ENCODE measurements at places on chromosomes 1 and 21.
A peak's percentile ranks its signal among the peaks of the same experiment; 100 is the strongest.

GRCh38 chr1:95169548-95169947 lies 52.4 kb downstream of the TLCD4 start:
- DNase-seq, result peak; percentile 86

DNA sequence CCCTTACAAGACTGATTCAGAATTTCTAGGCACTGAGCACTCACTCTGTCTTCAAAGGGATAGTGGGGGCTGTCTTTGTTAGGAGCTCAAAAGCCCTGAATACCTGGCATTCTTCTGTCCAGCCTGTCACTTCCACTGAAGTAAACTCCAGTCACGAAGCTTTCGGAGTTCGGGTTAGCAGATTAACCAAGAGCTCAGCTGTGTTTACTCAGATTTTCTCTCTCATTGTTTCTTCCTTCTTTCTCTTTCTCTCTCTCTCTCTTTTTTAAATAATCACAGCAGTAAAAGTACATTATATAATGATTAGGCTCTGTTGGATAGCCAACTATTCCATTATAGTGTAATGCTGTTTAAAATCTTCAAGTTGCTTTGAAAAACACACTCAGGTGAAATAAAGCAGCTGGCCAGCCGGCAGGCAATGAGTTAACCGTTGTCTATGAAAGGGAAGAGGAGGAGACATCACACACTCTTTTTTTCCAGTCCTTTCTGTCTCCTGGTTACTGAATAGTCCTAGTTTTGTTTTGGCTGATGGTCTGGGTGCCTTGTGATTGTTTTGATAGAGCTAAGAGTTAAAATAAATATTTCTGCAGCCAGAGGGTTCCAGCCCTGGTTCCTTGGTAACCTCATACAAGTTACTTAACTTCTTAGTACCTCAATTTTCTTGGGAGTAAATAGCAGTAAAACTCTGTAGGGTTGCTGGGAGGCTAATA lies 89.8 kb downstream of the ADSS2 start:
- no peak for DNase-seq

DNA sequence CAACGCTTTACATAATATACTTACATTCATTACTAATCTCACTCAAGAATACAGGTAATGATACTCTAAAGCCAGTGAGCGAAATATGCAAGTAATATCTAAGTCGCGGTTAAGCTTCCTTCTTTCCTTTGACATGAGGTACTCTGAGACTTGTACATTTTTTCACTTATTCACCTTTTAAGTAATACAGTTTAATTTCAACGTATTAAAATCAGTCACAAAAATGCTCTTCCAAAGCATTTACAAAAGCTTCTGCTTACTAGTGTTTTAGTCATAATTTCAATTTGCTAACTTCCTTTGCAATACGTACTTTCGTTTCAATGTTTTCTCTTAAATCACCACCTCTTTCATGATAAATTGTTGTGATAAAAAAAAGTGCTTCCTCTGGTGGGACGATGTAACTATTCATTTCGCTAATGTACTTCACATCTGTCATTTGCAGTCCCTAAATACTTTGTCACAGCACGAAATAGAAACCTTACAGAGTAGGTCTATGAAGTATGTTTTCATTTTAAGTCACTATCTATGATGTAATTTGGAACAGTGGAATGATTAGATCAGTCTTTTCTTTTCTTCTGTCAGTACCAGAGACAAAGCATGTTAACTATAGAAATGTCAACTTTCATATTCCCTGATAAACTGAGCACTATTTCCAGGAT lies 34.0 kb upstream of the ADGRL4 start:
- DNase-seq, result peak; percentile 31

DNA sequence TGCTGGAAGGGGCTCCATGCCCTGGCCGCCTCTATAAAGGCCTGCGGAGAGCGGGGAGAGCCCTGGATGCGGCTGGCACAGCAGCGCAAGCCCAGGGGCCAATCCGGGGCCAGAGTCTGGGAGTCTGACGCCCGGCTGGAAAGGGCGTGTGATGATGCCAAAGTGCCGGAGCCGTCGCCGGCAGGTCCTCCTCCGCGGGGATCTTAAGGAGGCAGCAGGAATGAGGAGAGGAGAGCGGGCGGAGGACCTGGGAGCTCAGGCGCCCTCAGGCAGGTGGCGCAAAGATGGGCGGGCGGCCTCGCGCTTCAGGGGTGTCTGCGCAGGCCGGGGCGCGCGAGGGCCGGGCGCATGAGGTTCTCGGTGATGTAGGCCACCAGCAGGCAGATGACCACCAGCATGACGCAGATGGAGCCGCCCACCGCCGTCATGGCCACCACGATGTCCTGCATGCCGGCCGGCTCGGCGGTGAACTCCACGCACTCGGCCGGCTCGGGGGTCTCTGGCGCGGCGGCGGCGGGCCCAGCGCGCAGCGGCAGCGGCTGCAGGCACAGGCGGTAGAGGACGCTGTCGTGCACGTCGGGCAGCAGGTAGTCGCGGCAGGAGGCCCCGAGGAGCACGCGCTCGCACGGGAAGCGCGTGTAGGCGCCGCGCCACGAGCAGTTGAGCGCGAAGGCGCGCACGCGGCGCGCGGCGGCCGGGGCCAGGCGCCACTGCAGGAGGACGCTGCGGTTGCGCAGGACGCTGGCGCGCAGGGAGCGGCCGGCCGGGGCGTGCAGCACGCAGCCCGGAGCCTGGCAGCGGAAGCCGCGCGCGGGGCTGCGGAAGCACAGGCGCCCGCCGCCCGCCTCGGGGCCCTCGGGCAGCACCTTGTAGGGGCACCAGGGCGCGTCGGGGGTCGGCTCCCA lies 653 bp downstream of the FNDC10 start:
- no peak for DNase-seq

DNA sequence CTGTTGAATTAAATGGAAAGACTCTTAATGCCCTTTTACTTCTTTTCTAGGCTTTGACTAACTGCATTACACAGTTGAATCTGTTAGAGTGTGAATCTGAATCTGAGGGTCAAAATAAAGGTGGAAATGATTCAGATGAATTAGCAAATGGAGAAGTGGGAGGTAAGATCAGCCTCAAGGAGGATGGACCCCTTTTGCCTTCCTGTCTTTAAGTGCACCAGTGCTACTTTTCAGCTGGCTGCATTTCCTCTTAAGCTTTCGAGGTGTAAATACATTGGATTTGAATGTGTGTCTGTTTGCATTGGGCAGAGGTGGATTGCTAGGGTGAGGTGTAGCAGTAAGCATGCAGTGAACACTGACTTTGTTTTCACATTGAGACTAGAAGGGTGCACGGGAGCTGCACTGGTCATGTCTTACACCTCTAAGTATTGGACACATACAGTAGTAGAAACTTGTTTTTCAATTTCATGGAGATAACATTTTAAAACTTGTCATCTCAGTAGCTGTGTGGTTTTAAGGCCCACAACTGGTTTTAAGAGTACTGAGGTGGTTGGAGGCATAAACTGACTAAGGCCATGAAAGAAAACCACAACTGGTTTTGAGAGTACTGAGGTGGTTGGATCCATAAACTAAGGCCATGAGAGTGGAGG lies 35.4 kb downstream of the MIA3 start:
- DNase-seq, result no peak

DNA sequence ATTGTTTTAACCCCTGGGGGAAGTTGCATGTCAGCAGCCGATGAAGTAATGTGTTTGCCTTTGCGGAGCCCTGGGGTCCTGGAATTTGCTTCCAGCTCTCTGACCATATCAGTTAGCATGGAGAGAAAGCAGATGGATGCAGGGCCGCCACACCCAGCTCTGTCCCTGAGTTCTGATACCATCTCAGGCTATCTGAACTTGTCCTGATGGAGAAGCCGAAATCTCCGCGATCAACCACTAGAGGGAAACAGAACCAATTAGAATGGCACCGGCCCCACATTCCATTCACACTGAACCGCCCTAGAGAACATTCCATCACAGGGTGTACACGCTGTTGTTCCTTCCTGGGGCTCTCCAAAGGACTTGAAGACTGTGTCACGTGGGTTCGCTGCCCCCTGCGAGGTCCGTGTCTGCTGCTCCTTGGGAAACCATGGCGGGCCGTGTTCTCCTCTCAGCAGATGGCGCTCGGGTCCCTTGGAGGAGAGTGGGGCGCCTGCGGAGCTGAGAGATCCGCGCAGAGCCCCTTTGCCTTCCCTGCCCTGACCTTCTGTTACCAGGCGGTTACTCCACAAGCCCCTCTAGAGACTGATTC lies 75.4 kb downstream of the ABCA4 start:
- DNase-seq, result peak; percentile 88

GRCh38 chr1:92707292-92707691 lies 77.6 kb downstream of the EVI5 start:
- peak; percentile 72 for DNase-seq

DNA sequence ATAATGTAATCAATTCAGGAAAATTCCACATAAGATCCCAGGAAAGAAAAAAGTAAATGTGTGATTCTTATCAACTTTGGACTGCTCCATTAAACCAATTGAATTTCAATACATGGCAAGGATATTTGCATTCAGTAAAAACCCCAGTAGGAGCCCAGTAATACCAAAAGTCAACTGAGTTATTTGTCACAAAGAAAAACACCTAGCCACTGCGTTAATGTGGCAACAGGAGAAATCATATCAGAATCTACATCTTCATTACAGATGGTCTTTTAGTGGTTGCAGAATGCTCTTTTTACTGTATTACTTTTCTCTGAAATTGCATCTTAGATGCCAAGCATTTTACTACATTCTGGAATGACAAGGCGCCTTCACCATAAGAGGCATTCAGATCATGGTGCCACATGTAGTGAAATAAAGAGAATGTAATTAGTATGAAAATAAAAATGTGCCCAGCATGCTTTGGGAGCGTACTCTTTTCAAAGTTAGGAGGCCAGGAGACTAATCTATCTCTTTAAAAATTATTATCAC lies 180.7 kb downstream of the PATJ start:
- no peak for DNase-seq

- no peak for DNase-seq
Measured at GRCh38 chr21:43274022-43274945, 105.5 kb downstream of the CRYAA start.

DNA sequence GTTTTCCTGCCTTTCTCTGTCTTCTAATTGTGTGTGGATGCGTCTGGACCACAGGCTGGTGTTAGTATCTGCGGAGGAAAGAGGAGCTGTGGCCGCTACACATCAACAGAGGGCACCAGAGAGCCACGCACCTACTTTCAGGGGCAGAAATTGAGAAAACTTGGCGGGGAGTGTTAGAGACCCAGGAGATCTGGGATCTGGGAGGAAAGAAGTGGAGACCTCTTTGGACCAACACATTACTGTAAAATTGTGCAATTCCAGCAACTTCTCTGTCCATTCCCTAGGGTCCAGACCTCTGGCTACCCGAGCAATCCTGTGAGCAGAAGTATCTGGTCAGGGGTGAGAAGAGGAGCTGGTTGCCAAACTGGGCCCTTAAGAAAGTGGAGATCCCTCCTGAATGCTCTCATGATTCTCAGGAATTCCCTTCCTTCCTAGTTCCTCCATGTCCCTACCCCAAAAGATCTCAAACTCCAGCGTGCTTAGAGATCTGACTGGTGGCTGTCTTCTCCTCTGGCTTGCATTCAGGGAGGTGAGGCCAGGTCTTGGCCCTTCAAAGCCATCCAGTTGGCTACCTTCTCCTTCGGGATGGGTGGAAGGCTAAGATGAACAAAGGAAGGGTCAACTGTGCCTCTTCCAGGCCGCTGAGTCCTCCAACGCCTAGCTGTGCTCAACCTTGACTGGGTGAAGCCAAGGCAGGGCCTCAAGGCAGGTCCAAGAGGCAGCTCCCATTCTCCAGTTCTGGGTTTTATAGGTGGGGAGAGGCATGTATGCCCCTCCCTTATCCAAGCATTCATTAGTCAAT lies 1.2 kb upstream of the KIRREL1 start:
- peak; percentile 53 for DNase-seq

DNA sequence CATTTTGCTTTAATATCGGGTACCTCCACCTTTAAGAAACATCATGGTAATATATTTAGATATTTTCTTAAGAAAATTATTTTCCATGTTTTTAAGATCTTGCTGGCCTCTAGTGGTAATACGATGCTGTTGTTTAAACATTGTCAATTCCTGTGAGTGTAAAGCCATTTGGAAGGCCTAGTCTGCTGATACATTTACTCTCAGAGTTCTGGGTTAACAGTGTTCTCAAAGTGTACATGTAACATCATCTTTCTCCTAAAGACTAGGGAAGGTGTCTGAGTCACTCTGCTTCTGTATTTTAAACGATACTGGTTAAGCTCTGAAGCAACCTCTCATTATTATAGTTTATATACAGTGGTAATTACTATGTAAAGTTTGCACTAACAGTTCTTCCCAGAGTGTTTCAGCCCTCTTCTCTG lies 189.1 kb downstream of the RASAL2 start:
- peak; percentile 89 for DNase-seq

DNA sequence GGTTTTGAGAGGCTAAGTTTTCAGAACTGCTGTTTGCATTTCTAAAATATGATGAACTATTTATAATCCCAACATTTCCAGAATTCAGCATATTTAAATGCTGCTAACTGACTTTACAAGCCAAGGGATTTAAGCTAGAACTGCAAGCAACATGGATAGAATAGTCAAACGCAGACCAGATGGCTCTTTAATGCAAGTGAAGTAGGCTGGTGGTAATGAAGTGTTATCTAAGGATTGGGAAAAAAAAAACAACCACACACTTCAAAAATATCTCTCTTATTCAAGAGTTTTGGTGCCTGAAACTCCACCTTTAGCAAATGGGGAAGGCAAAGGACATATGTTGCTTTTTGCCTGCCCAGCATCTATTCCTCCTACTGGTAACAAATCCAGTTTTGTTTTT lies 20.9 kb upstream of the SSX2IP start:
- no peak for DNase-seq

DNA sequence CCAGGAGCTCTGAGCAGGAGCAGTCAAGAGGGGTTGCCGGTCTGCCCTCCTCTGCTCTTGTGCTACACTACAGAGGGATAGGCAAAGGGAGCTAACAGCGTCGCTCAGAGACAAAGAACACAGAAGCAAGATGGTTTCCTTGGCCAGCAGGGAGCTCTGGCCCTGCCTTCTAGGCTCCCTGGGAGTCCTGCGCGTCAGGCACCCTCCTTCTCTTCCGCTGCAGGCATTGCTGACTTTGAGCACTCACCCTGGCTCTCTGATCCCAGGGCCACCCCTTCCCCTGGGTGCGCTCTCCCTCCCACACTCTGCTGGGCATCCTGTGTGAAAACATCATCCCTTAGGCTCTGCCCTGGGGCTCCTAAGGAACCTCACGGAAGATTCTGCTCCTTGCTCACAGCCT lies 489 bp downstream of the TNNI1 start:
- no peak for DNase-seq

Measured in bronchial epithelial cell (primary cell).